ENCODE measurements at places on chromosomes 4 and X.
A peak's percentile ranks its signal among the peaks of the same experiment; 100 is the strongest.

DNA sequence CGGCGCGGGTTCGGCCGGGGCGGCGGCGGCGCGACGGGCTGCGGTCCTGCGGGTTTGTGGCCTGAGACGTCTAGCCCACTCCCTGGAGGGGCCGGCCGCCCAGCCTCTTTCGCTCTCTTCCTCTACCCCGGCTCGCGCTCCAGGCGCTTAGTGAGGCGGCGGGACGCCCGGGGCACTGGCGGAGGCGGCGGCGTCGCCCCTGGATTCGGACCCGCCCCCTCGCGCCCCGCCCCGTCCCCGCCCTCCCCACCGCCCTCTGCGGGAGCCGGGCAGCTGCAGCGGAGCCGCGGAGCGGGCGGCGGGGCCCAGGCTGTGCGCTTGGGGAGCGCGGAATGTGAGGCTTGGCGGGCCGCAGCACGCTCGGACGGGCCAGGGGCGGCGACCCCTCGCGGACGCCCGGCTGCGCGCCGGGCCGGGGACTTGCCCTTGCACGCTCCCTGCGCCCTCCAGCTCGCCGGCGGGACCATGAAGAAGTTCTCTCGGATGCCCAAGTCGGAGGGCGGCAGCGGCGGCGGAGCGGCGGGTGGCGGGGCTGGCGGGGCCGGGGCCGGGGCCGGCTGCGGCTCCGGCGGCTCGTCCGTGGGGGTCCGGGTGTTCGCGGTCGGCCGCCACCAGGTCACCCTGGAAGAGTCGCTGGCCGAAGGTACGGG is at the start of gene BMP2K:
Gene BMP2K (plus strand): TSS at position 272 of the 650 bp plus-strand sequence. CDS start 194 bp downstream, at position 466.
- DNase-seq = peak; percentile 83

DNA sequence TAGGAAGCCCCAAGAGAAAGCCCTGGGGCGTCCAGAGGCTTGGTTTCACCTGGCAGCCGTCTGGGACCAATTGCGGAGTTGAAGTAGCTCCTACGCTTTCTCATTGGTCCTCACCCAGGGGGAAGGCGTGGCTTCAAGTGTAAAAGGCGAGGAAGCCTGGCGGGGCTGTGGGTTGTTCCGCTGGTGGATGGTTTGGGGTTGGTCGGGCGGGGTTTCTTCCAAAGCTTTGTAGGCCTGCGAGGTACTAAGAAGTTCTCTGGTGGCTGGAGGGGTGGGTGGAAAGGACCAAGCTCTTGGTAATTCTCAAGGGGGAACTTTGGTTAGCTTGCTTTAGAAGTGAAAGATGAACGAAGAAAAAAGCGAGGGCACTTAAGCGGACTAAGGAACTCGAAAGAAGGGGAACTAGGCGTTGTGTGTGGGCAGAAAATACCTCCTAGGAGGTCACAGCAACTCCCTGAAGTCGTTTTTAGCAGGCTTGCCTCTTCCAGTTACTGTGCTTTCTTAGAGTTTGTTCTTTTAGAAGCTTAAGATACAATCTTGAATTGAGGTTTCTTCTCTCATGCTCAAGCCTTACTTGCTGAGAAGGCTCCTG is 36.6 kb downstream of the CCNG2 start:
- DNase-seq = no peak

- DNase-seq = no peak
Measured at GRCh38 chr4:5562476-5562875, 145.9 kb downstream of the EVC2 start.

DNA sequence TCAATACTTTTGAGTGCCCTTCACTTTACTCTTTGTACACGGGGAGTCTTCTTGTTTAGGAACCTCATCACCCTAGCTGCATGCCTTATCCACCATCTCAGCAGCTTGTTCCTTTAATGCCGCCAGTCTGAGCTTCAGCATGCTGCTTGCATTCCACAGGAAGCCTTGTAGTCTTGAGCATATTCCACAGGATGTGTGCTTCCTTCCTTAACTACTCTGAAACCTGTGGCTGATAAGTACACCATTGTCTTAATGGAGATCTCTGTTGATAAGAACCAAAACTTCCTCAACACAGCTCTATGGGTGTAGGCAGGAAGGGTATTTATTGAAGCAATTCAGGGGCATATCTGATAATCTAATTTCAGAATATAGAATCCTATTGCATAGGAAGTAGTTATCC is 24.4 kb upstream of the CCNI start:
- no peak for DNase-seq

DNA sequence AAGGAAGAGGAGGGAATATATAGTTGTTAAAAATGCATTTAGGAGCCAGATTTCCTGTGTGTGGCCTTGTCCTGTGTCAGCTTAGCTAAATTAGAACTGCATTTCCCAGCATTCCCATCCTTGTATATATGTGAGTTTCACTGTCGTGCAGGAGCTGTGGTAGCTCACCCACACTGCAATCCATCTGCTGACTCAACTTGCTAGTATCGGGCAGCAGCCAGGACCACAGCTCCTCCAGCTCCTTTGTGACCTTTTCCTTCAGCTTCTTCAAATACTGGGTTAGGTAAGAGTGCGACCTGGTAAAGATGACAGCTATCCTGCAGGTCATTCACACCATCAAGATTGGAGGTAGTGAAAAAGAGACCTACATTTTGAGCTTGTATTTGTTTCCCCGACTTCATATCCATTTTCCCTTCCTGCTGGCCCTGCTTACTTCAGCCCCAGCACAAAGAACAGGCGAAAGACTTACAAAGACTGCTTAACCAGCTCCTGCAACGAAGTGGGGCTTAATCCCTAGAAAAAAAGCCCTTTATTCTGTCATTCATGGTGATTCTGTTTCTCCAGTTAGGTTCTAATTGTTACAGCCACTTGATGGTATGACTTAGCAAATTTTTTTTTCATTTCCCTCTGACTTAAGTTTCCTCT is 11.4 kb downstream of the ASIC5 start:
- no peak for DNase-seq

DNA sequence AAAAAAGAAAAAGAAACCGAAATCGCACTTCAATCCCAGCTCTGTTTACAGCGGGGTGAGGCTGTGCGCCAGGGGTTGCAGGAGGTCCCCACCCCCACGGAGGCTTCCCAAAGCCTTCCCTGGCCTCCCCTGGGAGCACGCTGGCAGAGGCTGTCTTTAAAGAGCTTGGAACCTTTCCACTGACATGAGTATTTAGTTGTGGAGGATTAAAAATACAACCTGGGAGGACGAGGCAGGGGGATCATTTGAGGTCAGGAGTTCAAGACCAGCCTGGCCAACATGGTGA is 69.1 kb downstream of the PPP2R2C start:
- DNase-seq = peak; percentile 20

GRCh38 chr4:46441136-46441859 is 51.4 kb upstream of the GABRA2 start:
- DNase-seq = no peak

- DNase-seq = no peak
Measured at GRCh38 chrX:115013705-115014104, 3.7 kb downstream of the IL13RA2 start.

- DNase-seq = peak; percentile 5
Measured at GRCh38 chr4:5237086-5237660, 185.9 kb downstream of the STK32B start.

- no peak for DNase-seq
Measured at GRCh38 chr4:179941911-179942310, 2301.3 kb upstream of the TENM3 start.

- DNase-seq = no peak
Measured at GRCh38 chr4:35526456-35526855, 717.9 kb downstream of the ARAP2 start.

DNA sequence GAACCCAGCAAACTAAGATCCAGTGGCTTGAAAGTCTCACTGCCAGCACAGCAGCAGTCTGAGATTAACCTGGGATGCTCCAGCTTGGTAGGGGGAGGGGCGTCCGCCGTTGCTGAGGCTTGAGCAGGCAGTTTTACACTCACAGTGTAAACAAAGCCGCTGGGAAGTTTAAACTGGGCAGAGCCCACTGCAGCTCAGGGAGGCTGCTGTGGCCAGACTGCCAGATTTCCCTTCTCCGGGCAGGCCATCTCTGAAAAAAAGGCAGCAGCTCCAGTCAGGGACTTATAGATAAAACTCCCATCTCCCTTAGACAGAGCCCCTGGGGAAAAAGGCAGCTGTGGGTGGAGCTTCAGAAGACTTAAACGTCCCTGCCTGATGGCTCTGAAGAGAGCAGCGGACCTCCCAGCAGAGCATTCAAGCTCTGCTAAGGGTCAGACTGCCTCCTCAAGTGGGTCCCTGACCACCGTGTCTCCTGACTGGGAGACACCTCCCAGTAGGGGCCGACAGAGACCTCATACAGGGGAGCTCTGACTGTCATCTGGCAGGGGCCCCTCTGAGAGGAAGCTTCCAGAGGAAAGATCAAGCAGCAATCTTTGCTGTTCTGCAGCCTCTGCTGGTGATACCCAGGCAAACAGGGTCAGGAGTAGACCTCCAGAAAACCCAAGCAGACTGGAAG is 45.1 kb upstream of the CDX4 start:
- peak; percentile 89 for DNase-seq

GRCh38 chr4:147625733-147626132 is 8.5 kb downstream of the TMEM184C start:
- no peak for DNase-seq

GRCh38 chrX:120224388-120224787 is 26.2 kb upstream of the ZBTB33 start:
- no peak for DNase-seq

GRCh38 chr4:37725718-37726117 is 39.5 kb upstream of the RELL1 start:
- no peak for DNase-seq

GRCh38 chr4:77959566-77960338 is 97.1 kb downstream of the MRPL1 start:
- DNase-seq = peak; percentile 83

GRCh38 chrX:55919367-55920221 is 202.0 kb downstream of the RRAGB start:
- DNase-seq = peak; percentile 0

DNA sequence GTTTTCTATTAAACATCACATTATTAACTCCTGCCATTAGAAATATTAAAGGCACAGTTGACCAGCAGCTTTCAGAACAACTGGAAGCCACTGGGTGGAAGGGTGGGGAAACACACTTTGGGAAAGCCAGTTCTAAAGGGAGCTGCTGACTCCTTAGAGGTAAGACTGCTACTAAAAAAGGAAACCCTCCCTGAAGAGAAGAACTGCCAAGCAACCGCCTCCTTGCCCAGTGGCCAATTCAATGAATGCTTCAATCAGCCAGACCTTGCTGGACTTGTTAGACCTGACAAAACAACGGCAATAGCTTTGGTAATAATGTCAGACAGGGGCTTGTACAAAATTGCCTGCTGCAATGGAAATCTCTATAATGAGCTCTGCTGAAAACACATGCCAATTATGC is 15.6 kb downstream of the OPHN1 start:
- DNase-seq = no peak

DNA sequence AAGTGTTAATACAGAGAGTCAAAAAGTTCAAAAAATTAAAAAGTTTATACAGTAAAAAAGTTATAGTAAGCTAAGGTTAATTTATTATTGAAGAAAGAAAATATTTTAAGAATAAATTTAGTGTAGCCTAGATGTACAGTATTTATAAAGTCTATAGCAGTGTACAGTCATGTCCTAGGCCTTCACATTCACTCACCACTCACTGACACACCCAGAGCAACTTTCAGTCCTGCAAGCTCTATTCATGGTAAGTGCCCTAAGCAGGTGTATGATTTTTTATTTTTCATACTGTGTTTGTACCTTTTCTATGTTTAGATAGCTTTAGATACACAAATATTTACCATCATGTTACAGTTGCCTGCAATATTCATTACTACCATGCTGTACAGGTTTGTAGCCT is 108.9 kb downstream of the FHIP1A start:
- DNase-seq = no peak

DNA sequence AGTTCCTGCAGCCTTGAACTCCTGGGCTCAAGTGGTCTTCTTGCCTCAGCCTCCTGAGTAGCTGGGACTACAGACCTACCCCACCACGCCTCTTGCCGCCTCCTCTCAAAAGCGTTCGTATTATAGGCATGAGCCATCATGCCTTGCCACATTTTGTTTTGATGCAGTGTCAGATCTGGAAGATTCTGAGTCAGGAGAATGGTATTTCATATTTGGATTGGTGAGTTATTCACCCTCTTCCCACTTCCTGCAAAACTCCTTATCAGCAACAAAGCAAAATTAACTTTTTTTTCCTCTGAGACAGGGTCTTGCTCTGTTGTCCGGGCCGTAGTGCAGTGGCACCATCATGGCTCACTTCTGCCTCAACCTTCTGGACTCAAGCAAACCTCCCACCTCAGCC is 29.6 kb downstream of the REST start:
- no peak for DNase-seq

GRCh38 chr4:38930204-38930603 is 62.6 kb downstream of the FAM114A1 start:
- DNase-seq = peak; percentile 84

GRCh38 chrX:108186811-108187210 is 95.2 kb downstream of the ATG4A start:
- no peak for DNase-seq

DNA sequence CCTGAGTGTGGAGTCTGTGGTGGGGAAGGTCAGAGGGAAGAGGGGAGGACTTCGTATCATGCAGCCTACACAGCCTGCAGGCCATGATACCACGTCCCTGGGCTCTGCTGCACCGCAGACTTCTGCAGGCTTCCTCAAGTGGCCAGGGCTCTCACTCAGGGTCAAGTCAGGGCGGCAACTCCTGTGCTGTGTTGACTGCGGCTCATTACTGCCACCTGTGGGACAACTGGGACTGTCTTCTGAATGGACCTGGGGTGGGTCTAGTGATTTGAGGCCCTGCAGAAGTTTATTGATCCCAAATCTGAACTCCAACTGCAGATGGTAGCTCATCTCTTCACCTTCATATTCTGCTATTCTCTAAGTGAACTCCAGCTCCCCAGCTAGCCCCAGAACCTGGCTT is 167.1 kb downstream of the NSUN7 start:
- DNase-seq = peak; percentile 51

GRCh38 chr4:122525865-122526264 is 69.3 kb upstream of the IL2 start:
- no peak for DNase-seq

- DNase-seq = no peak
Measured at GRCh38 chrX:50638123-50638522, 167.5 kb upstream of the DGKK start.

GRCh38 chr4:14446311-14446710 is 556.0 kb upstream of the CPEB2 start:
- no peak for DNase-seq

DNA sequence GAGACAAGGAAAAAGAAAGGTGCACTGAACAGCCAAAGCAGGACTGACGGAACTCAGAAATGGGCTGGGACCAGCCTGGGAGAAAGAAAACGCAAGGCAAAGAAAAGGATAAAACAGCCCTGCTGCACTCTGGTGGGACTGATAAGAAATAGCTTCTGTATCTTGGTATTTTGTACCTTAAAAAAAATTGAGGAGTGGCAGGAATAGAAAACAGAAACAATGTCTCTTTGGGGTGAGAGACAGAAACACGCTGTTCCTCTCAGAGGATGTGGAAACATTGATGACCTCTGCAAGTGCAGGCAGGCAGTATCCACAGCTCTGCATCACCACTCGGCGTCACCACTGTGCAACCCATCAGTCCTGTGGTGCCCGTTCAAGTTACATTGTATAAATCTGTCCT is 152.5 kb upstream of the SPRY1 start:
- DNase-seq = peak; percentile 10

GRCh38 chrX:20350596-20350995 is 83.9 kb upstream of the RPS6KA3 start:
- DNase-seq = no peak
